AG08396 (cell line): ENCODE measurements at places on chromosomes 7 and 10.

GRCh38 chr7:139886206-139886605 lies 57.1 kb downstream of the TBXAS1 start:
- no peak for DNase-seq

GRCh38 chr10:75899816-75900390 lies 468.5 kb downstream of the LRMDA start:
- DNase-seq = no peak

- no peak for DNase-seq
Observed at GRCh38 chr7:139360948-139361307, 1.2 kb downstream of the LUC7L2 start.

DNA sequence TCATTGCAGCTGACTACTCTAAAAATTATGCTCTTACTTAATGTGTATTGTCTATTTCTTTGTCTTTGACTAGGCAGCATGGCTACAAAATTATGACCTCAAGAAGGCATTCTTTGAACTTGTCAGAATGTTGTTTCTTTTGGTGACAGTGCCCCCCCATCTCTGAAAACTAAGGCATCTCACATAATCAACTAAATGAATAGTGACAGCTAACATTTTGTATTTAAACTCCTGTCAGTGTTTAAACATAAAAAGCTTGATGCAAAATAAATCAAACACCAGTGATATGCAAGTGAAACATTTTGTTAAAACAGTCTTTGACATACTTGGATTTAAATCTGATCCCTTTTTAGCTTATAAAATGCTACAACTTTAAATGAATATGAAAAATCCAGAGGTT lies 233.5 kb downstream of the FOXP2 start:
- no peak for DNase-seq

DNA sequence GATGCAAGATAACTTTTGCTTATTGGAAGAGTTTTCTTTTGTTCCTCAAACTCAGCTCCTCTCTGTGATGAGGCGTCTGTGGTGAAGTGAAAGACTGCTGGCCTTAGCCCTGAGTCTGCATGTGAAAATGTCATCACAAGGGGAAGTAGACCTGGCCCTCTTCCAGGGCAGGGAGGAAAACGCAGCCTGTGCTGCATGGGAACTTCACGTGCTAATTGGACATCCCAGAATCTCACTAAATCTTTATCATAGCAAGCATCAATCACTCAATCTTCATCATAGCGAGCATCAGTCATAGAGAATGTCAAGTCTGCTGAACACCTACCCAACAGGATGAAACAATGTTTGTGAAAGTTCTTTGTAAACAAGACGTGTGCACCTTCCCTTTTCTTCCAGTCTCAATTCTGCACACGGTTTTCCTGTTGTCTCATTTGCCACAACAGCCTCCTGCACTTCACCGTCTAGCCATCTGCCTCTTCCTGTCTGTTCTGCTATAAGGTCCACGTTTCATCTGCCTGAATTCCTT lies 314.6 kb downstream of the FRMD4A start:
- no peak for DNase-seq

- DNase-seq = no peak
Observed at GRCh38 chr7:100126239-100126930, 382 bp upstream of the MBLAC1 start.

DNA sequence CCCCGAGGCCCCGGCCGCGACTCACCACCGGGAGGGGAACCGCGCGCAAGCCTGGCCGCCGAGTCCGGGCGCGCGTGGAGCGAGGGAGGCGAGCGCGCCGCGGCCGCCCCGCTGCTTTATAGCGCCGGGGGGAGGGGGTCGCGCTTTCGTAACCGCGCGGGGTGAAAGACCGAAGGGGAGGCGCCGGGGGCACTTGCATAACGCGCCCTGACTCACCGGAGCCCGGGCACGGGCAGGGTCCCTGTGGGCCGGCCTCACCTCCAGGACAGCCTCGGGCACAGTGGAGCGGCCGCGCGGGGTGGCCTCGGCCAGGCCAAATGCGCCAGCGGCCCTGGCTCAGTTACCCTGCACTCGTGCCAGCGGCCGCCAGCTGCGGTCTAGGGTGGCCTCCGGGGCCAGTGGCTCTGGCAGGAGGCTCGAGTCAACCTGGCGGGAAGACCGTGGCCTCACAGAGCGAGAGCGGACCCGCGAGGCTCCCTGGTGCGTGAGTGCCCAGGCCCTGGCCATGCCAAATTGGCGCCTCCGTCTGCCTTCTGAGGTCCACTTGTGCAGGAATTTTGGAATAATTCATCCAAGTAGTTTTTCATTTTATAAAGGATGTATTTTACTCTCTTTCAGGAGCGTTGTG lies at the start of gene RBP4:
RBP4 (minus strand) TSS at position 90 of the 628 bp plus-strand sequence. CDS start 207 bp downstream, outside the sequence.
- DNase-seq = no peak

- DNase-seq = no peak
Observed at GRCh38 chr7:77438131-77438530, 22.0 kb upstream of the GSAP start.

GRCh38 chr10:89946106-89946505 lies 244.7 kb downstream of the KIF20B start:
- DNase-seq = no peak

- no peak for DNase-seq
Observed at GRCh38 chr7:129676017-129676897, 64.7 kb downstream of the NRF1 start.

GRCh38 chr7:70525991-70526390 lies 606.0 kb upstream of the GALNT17 start:
- DNase-seq = no peak

GRCh38 chr7:90698616-90699015 lies 102.5 kb downstream of the CDK14 start:
- DNase-seq = no peak

DNA sequence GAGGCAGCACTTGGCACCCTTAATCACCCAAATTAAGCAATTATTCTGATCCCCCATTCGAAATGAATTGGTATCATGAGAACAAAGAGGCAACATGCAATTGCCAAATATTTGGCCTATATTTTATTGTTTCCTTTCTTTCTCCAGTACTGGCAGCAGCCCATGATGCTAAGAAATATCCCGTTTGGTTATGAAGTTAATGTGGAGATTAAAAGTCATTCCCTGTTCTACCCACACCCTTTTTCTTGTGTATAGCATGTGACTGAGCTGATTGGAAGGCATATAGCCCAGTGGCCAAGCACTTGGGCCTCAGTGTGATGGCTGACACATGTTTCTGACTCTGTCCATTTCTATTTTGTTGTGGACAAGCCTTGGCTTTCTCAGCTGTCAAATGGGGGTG lies 692.3 kb upstream of the GALNT17 start:
- DNase-seq = no peak

GRCh38 chr10:24396396-24396795 lies 187.5 kb downstream of the KIAA1217 start:
- DNase-seq = no peak

- DNase-seq = no peak
Observed at GRCh38 chr10:133199992-133200611, 29.9 kb upstream of the UTF1 start.

GRCh38 chr7:155327590-155328320 lies 30.1 kb downstream of the INSIG1 start:
- no peak for DNase-seq

GRCh38 chr10:15419279-15419874 lies 48.3 kb upstream of the FAM171A1 start:
- DNase-seq = peak; percentile 52

- no peak for DNase-seq
Observed at GRCh38 chr10:61173450-61173849, 229.5 kb upstream of the RHOBTB1 start.

DNA sequence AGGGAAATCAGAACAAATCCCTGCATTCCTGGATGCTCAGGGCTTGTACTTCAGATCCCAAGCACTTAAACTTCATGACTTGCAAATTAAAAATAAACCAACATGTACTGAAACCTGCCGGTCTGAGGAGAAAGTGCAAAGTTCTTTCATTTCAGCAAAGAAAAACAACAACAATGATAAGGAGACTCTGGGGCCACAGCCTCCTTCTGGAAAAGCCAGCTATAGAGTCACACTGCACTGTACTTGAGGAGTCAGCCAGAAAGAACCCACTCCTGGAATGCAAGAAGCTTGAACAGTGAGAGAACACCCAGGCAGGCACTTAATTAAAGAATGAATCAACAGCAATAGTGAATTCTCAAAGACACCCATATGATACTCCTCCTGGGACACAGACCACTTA lies 49.7 kb upstream of the TM9SF3 start:
- no peak for DNase-seq

GRCh38 chr10:6607182-6607581 lies 27.1 kb upstream of the PRKCQ start:
- no peak for DNase-seq

GRCh38 chr7:111290982-111291381 lies 200.1 kb downstream of the LRRN3 start:
- no peak for DNase-seq

DNA sequence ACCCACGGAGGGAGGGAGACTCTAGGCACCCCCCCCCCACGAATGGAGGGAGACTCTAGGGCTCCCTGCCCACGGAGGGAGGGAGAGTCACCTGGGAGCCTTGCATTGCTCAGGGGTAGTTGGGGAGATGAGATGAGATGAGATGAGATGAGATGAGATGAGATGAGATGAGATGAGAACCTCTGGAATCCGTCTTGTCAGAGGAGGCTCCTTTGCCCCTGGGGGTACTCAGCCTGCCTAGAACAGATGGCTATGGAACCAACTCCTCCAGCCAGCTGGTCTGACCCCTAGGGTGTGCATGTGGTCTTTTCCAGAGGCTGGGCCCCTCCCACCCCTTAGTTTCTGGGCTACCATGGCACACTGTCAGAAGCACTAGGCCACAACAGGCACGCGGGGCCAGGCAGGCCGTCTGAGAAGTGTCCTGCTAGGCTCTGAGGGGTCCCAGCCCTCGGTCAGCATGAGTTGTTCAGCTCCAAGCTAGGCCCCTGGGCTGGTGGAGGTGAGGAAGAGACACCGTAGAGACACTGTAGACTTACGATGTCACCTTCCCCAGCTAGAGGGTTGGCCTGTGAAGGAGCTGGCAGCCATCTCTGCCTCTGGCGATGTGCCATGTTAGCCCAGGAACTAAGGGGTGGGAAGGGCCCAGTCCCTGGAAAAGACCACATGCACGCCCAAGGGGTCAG lies 8.8 kb downstream of the TSPAN15 start:
- DNase-seq = no peak

GRCh38 chr10:74585231-74586087 lies 240.9 kb upstream of the KAT6B start:
- no peak for DNase-seq

DNA sequence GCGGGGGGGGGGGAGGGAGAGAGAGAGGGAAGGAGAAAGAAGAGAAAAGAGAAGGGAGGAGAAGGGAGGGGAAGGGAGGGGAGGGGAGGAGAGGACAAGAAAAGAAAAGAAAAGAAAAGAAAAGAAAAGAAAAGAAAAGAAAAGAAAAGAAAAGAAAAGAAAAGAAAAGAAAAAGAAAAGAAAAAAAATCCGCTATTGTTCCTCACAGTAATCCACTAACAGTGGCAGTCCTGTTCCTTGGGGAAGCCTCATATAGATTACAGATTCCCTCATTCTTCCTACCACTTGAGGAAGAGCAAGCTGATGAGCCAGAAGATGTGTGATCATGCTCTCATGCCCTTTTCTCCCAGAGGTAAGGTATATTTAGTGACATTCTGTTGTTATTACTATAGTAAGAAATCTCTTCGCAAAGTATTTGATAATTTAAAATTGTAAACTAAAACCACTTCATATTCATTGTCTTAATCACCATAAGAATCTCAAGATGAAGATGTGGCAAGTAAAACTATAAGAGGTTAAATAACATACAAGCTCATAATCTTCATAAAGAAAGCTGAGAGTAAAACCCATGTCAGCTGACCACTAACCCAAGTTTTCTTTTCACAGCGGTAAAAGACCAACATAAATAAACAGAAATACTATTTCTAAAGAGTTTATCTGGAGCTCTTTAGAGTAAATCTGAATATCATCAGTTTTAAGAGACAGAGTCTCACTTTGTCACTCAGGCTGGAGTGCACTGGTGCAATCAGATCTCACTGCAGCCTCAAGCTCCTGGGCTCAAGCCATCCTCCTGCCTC lies 128.1 kb downstream of the JMJD1C start:
- DNase-seq = no peak

DNA sequence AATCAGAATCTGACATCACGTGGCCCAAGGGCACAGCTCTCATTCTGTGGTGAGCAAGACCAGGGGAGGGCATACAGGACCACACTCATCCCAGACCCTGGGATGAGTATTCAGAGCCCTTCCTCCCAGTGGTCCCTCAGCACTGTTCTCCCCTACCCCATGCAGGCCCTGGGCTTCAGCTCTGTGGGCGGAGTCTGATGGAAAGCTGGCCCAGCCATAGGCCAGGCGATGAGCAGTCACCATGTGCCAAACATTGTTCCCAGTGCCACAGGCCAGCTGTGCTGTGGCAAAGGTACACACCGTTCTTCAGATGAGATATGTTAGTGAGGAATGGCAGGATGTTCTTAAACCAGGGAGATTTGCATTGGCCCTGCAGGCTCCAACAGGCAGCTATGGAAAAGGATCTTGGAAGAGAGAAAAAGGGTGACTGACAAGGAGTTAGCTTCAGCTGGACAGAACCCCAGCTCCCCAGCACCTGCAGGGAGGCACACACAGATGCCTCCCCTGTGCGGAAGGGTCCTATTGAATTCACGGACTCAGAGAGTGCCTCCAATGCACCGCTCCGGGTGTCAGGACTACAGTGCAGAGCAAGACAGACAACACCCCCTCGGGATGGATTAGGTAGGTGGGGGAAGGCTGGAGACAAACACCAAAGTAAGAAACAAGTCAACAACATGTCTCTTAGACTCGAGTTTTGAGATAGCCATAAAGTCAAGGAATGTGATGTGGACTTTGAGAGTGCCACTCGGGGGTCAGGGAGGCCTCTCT lies 596.0 kb upstream of the MGMT start:
- no peak for DNase-seq

DNA sequence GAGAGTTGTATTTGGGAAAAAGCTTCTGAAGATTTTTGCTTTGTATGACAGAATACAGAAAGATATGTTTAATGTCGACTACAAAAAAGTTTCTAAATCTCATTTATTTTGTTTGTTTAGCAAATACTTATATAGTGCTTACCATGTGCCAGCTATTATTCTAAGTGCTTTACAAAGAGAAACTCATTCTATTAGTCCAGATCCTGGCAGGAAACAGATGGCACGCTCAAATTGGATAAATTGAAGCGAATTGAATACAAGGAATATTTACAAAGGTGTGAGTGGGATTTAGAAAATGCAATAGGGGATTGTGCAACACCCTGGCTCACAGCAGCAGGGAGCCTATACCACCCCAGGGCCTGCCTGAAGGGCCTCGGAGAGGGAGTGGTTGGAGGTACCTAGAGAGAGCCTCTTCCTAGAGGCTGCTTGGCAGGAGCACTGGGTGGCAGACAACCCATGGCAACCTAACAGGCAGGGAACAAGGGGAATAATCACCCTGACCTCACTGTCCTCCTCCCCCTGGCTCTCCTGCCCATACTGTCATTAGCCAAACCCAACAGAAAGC lies 27.6 kb upstream of the FAM204A start:
- DNase-seq = no peak
